Osteocyte (in vitro differentiated cells): ENCODE measurements at places on chromosomes 11 and 22. TPM values are rescaled to one million over a fixed set of nuclear protein-coding genes. Genes with fewer than 3 reads are reported as not detected.

The MUC6 gene
- not detected in 2 replicates for total RNA-seq

The UBQLNL gene
- total RNA-seq: 0.32 and 0.39 TPM in 2 replicates

The SMIM35 gene
- not detected in 2 replicates for total RNA-seq

The PIK3IP1 gene
- total RNA-seq: 10.3 and 13.0 TPM in 2 replicates

- no peaks in the 10 kb centered on the region for H3K27me3 ChIP-seq
- no peak overlapping the region for H3K27ac ChIP-seq
- peaks cover 33% of the 10 kb centered on the region for H3K4me1 ChIP-seq
- H3K4me3 ChIP-seq: no peak overlapping the region
- H3K36me3 ChIP-seq: peaks cover 2% of the 10 kb centered on the region
These were observed 71.9 kb downstream of the LDLRAD3 start for GRCh38 chr11:36015799-36016198.

- peaks cover 44% of the 10 kb centered on the region for H3K36me3 ChIP-seq
- no peak for DNase-seq
- no peaks in the 10 kb centered on the region for H3K4me1 ChIP-seq
- H3K27ac ChIP-seq: no peak overlapping the region
- H3K27me3 ChIP-seq: no peaks in the 10 kb centered on the region
- H3K4me3 ChIP-seq: no peak overlapping the region
These were observed 9.5 kb downstream of the IGHMBP2 start for GRCh38 chr11:68913188-68913587.

DNA sequence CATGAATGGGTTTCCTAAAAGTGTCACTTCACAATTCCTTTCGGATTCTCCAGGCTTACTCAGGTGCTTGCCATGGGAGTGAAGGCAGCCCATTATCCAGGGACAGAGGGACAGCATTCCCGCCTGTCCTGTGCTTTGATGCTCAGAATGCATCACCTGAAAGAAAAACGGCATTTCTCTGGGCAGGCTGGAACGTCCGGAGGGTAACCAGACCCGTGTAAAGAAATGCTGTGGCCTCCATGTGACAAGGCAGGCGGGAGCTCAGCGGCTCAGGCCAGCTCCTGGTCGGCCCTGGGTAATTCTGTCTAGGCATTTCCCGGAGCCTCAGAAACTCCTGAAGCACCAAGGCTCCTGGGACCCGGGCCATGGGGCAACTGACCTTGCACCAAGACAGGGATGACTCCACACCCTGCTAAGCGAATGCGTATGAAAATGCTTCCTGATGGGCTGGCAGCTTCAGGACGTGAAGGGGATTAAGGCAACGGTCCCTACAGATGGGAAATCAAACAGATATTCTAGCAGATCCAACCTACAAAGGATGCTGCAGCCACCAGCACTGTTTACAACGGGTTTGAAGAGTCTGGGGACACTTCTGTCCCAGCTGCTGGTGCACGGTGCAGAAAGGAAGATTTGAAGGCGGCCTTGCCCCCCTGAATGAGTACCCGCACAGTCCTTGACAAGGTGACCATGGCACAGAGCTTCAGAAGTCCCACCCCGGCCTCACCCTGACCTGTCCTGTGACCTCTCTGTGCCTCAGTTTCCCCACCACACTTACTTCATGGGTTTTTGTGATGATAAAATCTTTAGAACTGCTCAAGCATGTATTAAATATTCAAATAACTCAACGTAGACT, 13.6 kb upstream of the FGF3 start:
- no peak overlapping the region for H3K4me3 ChIP-seq
- H3K4me1 ChIP-seq: no peaks in the 10 kb centered on the region
- peaks cover 23% of the 10 kb centered on the region for H3K27me3 ChIP-seq
- H3K36me3 ChIP-seq: no peaks in the 10 kb centered on the region
- no peak overlapping the region for H3K27ac ChIP-seq

DNA sequence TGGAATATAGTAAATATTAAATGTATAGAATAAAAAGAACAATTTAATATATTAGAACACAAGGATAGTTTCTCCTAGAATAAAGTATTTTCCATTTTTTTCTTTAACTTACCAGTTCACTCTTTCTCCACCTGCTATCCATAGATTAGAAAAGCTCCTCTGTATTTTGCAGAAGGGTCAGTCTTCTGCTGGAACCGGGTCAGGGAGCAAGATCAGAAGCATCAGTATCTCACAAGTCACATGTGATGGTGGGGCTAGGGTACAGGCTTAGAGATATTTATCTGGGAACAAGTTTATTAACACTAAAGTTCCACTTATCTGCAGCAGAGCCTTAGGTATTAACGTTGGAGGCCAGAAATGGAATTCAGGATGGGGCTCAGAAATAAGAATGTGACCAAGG, 17.3 kb upstream of the OR52A1 start:
- H3K27me3 ChIP-seq: peaks cover 4% of the 10 kb centered on the region
- H3K4me1 ChIP-seq: no peaks in the 10 kb centered on the region
- no peaks in the 10 kb centered on the region for H3K36me3 ChIP-seq
- DNase-seq: no peak
- H3K27ac ChIP-seq: no peak overlapping the region

The TNNI2 gene
- 1.0 and 1.1 TPM in 2 replicates for total RNA-seq

The SBF1 gene
- total RNA-seq: 96.5 and 110 TPM in 2 replicates
